ENCODE measurements at places on chromosomes 12 and 14.

- no peak for DNase-seq
Measured at GRCh38 chr12:40248034-40248433, 23.2 kb downstream of the LRRK2 start.

DNA sequence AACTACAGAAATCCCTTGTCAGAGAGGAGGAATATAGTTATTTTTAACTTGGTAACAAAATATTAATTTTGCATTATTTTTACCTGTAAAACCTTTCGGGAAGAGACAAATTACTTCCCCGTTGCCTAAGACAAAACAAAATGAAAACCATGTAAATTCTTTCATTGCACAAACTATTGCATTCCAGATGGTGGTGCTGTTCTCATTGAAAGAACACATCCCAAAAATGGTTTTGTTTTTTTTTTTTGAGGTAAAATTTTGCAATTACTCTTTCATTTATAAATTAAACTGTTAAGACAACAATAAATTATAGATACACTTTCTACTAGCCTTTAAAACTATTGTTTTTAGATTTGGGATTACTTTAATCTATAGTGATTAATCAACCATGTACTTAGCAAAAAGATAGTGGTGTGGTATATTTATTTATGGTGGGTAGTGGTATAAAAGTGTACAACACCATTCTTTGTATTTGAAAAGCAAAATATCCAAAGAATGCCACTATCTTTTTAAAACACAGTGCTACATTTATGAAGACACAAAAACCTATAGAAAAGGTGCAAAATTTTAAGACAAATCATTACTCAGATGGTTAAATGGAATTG, 115.5 kb downstream of the SLC38A1 start:
- no peak for DNase-seq

DNA sequence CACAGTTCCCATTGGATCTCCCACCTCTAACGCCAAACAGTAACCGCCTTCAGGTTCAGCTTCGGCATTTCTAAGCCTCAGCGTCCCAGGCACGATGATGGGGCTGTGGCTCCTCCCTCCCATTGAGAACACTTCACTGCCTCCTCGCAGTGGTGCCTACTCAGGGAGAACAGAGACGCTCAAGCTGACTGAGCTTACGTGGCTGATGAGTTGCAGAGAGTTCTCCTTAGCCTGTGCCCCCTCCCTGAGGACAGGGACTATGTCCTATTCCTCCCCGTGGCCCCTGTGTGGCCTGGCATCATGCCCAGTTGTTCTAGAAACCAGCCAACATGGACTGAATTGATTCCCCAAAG, 87.0 kb downstream of the ITPK1 start:
- no peak for DNase-seq

DNA sequence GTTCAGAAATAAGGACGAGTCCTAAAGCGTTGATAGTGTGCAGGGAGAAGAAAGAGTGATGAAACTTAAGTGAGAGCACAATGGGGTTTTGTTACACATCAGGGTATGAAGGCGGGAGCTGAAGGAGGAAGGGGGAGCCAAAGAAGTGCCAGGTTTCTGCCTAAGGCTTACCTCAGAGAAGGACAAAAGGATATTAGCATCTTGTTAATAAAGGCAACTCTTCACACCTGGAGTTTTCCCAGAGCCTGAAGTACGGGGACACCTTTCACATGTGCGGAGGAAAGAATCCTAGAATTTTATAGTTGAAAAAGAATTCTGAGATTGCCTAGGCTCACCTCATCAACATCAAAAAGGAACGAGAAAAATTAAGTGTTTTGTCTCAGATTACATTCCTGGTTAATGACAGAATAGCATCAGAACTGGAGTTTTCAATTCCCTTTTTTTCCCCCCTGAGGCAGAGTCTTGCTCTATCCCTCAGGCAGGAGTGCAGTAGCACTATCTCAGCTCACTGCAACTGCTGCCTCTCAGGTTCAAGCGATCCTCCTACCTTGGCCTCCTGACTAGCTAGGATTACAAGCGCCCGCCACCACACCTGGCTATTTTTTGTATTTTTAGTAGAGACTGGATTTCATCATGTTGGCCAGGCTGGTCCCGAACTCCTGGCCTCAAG, 2.2 kb upstream of the SAV1 start:
- no peak for DNase-seq

GRCh38 chr12:18982226-18982949, 147.1 kb upstream of the PLEKHA5 start:
- DNase-seq, result no peak

GRCh38 chr12:125006365-125006764, 12.9 kb downstream of the BRI3BP start:
- DNase-seq, result no peak

DNA sequence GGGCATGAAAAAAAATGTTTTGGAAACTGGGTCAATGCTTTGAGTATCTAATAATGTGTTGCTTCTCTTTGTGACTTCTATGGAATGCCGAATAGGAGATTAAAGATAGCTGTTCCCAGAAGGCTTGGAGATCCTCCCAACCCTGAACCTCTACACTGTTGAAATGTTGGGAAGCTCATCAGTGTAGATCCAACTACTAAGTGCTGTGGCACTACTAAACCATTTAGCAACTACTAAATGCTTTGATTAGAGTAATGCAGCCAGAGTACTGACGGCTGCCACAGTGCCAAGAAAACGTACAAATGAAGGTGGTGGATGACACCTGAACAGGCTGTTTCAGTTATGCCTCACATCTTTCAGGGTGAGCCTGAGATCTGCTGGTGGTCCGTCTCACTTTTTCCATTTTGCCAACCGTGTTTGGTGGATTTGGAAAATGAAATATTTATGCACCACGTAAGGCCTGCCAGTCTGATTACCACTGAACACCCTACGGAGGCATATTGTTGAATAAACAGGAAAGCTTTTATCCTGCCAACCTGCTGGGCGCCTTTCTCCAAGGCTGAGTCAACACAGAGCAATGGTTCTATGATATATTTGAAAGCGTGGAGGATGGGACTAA, 938.0 kb upstream of the FLRT2 start:
- no peak for DNase-seq

GRCh38 chr12:93621986-93622385, 49.5 kb downstream of the SOCS2 start:
- no peak for DNase-seq

GRCh38 chr14:57785058-57785457, 80.8 kb downstream of the SLC35F4 start:
- DNase-seq, result no peak

GRCh38 chr14:77059276-77059915, 30.9 kb upstream of the IRF2BPL start:
- DNase-seq, result peak; percentile 49

- no peak for DNase-seq
Measured at GRCh38 chr12:51870504-51870903, 17.4 kb upstream of the ANKRD33 start.

DNA sequence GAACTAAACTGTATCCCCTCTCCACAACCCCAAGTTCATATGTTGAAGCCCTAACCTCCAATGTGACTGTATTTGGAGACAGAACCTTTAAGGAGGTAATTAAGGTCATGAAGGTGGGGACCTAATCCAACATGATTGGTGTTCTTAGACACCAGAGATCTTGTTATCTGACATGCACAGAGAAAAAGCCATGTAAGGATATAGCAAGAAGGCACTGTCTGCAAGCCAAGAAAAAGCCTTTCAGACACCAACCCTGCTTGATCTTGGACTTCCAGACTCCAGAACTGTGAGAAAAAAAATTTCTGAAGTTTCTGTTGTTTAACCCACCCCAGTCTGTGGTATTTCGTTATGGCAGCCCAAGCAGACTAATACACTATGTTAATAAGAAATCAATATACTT, 62.2 kb upstream of the CFL2 start:
- no peak for DNase-seq

DNA sequence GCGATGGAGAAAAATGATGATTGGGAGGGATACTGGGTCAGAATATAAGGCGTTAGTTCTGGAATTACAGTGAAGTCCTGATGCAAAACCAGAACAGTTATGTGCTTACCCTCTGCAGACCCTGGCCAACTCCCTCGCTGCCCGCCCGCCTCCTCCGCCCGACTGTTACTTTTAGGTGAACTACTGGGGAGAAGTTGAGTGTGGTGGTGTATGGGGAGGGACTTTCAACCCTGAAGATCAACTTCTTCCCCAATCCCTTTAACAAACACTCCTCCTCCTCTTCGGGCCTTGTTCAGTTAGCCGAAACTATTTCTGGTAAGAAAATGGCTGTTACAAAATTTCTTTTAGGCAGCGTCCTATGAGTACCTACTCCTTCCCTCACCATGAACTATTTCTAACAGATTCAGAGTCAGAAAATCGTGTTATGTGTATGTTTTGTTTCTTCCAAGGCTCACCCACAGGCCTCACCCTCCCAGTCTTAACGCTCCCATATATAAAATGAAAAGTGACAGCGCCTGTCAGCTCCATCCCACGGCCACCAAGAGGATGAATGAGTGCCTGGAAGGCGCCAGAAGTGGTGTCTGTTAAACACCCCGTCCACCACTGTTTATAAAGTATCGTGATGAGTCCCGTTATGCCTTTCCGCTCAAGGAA, 1.3 kb downstream of the FBXO33 start:
- no peak for DNase-seq

- DNase-seq, result no peak
Measured at GRCh38 chr12:6830286-6830890, 2.2 kb downstream of the P3H3 start.

DNA sequence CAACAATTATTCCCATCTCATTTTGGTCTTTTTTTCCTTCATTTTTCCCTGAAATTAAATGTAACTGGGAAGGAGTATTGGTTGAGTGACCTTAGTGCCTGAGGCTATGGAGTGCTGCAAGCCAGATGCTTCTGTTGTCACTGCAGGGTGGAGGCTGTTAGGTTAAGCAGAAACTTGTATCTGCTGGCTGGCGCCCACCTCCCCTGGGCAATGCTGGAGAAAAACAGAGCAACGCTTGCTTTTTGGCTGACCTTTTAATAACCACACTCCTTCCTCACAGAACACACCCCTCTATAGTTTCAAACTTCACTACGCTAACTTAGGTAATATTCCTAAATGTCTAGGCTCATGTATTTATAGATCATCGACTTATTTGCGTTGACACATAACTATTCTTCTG, 583.5 kb upstream of the NOVA1 start:
- no peak for DNase-seq

GRCh38 chr14:93302688-93303581, 29.9 kb downstream of the BTBD7 start:
- DNase-seq, result no peak

GRCh38 chr12:91387461-91388134, 205.0 kb upstream of the DCN start:
- no peak for DNase-seq

GRCh38 chr14:87966816-87967215, 26.2 kb downstream of the GALC start:
- no peak for DNase-seq

DNA sequence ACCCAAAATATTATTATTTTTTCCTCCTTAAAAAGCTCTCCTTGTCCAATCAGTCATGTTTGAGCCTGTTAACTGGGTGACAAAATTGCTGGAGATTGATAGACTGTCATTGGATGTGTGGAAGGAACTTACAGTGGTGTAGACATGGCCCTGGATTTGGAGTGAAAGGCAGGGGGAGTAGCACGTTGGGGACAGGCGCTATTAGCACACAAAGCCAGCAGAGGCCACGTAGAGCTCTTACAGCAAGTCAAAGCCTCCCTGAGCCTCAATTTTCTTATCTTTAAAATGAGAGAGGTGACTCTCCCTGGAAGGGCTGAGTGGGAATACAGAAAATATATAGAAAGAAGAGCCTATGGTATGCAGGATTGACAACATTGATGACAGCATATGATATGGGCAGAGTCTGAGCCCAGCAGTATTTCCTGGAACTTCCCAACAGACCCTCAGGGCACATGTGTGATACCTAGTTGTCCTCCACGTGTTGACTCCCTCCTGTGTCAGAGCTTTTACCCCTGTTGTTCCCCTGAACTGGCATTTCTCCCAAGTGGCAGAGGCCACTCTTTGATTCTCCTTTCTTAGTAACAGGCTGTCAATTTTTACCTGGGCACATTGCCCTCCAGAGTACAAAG, 504.9 kb downstream of the VRK1 start:
- no peak for DNase-seq

- DNase-seq, result no peak
Measured at GRCh38 chr12:53825246-53826081, 73.7 kb upstream of the CISTR start.

- no peak for DNase-seq
Measured at GRCh38 chr14:31966896-31967668, 110.0 kb upstream of the ARHGAP5 start.

GRCh38 chr12:4193821-4194220, 79.7 kb upstream of the CCND2 start:
- no peak for DNase-seq

DNA sequence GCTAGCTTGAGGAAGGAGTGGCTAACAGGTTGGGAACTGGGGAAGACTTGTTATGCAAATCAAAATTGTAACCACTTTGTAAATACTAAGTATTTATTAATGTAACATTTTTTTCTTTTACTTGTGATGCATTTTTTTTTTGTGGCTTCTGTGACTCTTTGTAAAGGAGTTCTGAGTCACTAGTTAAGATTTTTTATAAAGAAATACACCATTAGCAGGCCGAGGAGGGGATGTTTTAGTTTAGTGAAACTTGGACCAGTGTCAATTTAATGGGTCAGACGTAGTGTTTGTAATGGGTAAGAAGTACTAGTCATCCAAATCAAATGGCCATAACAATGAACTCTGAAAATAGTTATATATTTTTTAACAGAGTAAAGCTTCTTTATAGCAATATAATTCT, 43.1 kb downstream of the AKAP6 start:
- no peak for DNase-seq

- DNase-seq, result no peak
Measured at GRCh38 chr14:65482757-65483438, 70.4 kb downstream of the FUT8 start.

DNA sequence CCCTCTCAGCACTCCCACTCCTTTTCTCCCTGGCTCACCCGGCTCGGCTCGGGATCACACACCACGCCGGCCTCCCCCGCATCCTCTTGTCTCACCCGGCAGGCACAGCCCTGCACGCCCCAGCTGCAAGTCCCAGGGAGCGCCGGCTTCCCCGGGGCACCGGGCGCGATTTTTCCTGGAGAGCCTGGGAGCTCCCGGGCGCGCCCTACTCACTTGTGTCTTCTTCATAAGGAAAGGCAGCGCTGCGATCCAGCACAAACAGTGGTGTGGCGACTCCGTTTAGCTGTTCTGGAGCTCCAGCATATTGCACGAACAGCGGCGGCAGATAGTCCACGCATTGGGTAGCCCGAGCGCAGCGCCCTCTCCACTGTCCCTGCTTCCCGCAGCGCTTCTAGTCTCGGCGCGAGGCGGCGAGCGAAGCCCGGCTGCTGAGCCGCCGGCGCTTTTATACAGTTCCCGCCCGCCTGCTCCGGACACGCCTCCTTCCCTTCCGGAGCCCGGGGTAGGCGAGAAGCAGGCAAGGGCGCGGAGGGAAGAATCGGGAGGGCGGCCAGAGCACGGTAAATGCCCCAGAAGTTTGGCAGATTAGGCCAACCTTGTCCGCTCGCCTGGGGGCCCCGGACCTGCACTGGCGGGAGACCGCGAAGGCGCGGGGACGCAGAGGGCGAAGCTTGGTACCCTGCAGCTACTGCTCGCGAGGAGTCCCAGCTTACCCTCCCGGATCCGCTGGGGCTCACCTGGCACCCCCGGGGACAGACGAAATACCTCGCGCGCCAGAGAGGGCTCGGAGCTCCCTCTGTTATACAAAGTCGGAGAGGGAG, at the start of gene KITLG:
TSS of gene KITLG (minus strand) at position 421 of the 821 bp plus-strand sequence. CDS start at position 228, 193 bp downstream.
- peak; percentile 78 for DNase-seq
